Peyer's patch (tissue), 4 donors: ENCODE measurements at places on chromosomes 3 and 15. TPM values are rescaled to one million over a fixed set of nuclear protein-coding genes. Genes with fewer than 3 reads are reported as not detected.

- H3K36me3 ChIP-seq: no peaks in the 10 kb centered on the region
- no peak for DNase-seq
- H3K27ac ChIP-seq: no peak overlapping the region
- H3K4me1 ChIP-seq: no peaks in the 10 kb centered on the region
Measured at GRCh38 chr3:13219902-13220296, 146.7 kb upstream of the IQSEC1 start.

PP2D1 gene
- not detected for total RNA-seq

DNA sequence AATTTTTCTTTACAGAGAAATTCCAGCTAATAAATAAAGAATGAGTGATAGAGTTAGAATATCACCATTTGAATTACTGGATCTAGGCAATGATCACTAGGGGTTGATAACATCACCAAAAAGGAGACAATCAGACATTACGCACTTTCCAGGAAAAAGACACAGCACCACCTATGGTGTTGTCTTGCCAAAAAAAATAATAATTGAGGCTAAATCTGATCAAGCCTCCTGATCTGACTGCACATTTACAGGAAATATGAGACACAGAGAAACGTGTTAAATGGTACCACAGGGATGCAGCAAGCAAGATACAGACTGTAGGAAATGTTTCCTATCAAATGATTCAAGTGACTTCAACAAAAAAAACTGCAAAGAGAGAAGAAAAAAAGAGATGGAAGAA lies 92.8 kb downstream of the EOMES start:
- H3K27ac ChIP-seq: no peak overlapping the region
- no peak overlapping the region for H3K4me3 ChIP-seq
- no peaks in the 10 kb centered on the region for H3K4me1 ChIP-seq
- no peaks in the 10 kb centered on the region for H3K27me3 ChIP-seq
- DNase-seq: no peak

- H3K4me1 ChIP-seq: no peaks in the 10 kb centered on the region
- H3K27me3 ChIP-seq: no peaks in the 10 kb centered on the region
- no peak overlapping the region for H3K27ac ChIP-seq
- no peak for DNase-seq
- H3K36me3 ChIP-seq: no peaks in the 10 kb centered on the region
- H3K4me3 ChIP-seq: no peak overlapping the region
Measured at GRCh38 chr3:69683082-69683806, 56.0 kb upstream of the MITF start.

DNA sequence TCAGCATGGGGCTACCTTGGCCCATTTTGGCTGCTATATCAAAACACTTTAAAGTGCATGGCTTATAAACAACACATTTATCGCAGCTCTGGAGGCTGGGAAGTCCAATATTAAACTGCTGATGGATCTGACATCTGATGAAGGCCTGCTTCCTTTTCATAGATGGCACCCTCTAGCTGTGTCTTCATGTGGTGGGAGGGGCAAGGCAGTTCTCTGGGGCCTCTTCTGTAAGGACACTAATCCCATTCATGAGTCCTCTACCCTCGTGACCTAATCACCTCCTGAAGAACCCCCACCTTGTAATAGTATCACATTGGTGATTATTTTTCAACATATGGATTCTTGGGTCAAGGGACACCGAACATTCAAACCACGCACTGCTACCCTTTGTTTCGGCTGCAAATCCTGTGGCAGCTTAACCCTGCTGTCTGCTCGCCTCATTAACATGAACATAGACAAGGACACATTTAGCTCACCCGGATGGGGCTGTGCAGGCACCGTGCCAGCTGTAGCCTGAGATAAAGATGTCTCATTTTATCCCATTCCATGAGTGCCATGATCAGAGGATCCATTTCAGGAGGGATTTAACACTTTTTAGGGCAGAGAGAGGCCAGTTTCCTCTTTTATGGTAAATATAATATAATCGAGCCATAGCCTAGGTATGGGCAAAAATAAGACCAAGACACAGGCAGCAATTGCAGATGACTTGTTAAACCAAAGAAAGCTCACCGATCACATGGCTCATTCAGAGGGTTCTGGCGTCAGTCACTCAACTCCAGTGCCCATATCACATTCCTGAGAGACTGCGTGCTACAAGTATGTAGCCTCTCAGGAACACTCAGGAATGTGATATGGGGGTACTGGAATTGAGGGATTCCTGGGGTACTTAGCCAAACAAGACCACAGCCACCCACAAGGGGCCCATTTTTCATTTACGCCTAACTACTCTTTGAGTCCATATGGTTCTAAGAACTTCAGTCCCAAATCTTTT lies 251.1 kb upstream of the ST8SIA2 start:
- H3K36me3 ChIP-seq: no peaks in the 10 kb centered on the region
- H3K27ac ChIP-seq: no peak overlapping the region
- no peaks in the 10 kb centered on the region for H3K27me3 ChIP-seq
- no peak for DNase-seq

DNA sequence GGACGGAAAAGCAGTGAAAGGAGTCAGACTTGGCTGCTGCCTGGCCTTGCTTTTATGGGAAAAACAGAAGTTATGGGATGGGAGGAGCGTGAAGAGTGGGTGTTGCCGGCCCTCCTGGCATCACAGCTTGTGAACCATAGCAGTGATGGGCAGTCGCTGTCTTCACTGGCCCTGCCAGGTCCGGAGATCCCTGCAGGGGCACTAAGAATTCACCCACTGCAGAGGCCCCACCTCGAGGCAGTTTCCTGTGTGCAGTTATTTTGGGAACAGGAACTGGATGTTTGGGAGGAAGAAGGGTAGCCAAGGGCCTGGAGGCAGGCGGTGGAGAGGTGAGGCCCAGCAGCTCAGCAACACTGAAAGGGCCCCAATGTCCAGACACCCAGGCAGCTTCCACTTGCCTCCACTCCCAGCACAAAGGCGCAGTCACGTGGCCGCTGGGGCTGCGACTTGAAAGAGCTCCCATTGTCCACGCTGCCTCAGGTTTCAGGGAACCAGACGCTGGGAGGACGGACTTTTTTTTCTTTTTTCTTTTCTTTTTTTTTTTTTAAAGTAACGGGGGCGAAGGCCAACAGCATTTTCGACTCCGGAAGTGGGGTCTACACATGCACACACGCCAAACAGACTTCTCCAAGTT lies 255.6 kb downstream of the ZNF621 start:
- no peak for DNase-seq
- no peaks in the 10 kb centered on the region for H3K36me3 ChIP-seq
- H3K4me3 ChIP-seq: no peak overlapping the region
- H3K27ac ChIP-seq: peak overlapping the region; percentile 73

IREB2 gene
- 43.7 TPM for total RNA-seq

DNA sequence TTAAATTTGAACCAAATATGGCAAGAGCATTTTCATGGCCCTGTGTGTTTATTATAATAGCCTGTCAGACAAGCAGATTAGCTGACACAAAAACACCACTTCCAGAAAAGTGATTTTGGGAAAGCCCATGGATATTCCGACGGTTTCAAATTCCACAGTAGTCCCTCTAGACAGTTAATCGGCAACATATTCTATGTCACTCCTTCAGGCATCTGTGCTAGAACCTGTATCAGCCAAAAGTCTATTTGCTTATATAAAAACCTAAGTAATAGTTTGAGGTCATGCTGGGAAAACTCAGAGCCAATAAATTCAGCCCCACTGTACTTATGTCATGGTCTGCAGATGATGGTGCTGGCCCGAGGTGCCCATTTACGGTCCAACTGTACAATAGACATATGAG lies 110.2 kb upstream of the ARHGEF26 start:
- H3K27me3 ChIP-seq: no peaks in the 10 kb centered on the region
- no peaks in the 10 kb centered on the region for H3K4me1 ChIP-seq
- no peaks in the 10 kb centered on the region for H3K36me3 ChIP-seq
- DNase-seq: no peak

DNA sequence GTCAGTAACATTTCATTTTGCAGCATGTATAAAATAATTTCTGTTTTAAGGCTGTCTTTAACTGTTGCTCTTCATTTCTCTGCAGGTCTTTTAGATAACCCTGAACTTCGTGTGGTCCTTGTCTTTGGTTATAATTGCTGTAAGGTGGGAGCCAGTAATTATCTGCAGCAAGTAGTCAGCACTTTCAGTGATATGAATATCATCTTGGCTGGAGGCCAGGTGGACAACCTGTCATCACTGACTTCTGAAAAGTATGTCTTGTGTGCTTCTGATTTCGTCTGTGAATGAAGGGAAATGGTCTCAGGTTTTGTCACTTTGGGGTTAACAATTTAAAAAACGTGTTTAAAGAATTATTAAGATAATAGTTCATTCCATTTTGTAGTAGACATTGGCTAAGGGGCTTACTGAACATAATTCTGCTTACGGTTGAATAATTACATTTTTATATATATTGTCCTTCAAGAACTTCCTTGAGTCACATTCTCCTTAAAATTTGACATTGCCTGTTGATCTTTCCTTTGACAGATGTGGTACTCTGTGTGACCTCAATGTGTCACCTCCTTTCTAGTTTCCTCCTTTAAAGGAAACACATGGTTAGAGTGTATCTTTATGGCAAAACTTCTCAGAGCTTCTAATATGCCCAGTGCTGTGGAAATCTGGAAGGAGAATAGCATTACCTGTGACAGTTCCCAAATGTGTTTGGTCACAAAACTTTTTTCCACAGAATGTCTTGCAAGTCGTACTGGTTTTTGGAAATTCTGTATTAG lies 26.3 kb downstream of the FBXO22 start:
- H3K36me3 ChIP-seq: no peaks in the 10 kb centered on the region
- no peak overlapping the region for H3K4me3 ChIP-seq
- no peak overlapping the region for H3K27ac ChIP-seq
- no peak for DNase-seq
- no peaks in the 10 kb centered on the region for H3K4me1 ChIP-seq
- no peaks in the 10 kb centered on the region for H3K27me3 ChIP-seq

DNA sequence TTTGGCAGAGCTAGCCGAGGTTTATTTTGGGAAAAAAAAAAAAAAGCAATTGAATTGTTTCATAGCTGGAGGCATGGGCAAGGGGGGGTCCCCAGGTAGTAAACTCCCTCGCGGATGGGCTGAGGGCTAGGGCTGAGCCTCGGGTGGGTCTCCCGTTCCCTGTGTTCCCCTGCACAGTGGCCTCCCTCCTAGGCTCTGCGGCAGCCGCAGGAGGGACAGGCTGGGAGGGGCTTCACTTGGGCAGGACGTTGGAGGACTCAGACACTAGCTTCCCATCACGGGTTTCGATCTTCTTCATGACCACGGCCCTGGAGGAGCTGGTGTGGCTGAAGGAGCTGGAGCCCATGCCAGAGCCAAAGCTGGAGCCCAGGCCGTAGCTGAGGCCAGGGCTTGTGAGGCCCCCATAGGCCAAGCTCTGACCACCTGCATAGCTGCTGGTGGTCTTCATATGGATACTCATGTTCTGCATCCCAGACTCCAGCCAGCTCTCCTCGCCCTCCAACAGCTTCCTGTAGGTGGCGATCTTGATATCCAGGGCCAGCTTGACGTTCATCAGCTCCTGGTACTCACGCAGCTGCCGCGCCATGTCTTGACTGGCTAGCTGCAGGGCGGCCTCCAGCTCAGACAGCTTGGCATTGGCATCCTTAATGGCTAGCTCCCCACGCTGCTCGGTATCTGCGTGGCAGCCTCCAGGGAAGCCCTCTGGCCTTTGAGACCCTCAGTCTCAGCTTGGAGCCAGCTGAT lies 64.0 kb upstream of the CDAN1 start:
- no peaks in the 10 kb centered on the region for H3K27me3 ChIP-seq
- no peaks in the 10 kb centered on the region for H3K36me3 ChIP-seq
- H3K27ac ChIP-seq: no peak overlapping the region
- DNase-seq: no peak
- no peak overlapping the region for H3K4me3 ChIP-seq
- no peaks in the 10 kb centered on the region for H3K4me1 ChIP-seq

GRCh38 chr3:4745235-4745610 lies 234.0 kb upstream of the BHLHE40 start:
- peaks cover 10% of the 10 kb centered on the region for H3K4me1 ChIP-seq
- H3K27me3 ChIP-seq: no peaks in the 10 kb centered on the region
- no peak overlapping the region for H3K4me3 ChIP-seq
- no peak for DNase-seq
- H3K27ac ChIP-seq: no peak overlapping the region

GRCh38 chr3:146117406-146118285 lies 43.3 kb downstream of the PLOD2 start:
- no peak for DNase-seq
- H3K36me3 ChIP-seq: no peaks in the 10 kb centered on the region
- no peak overlapping the region for H3K27ac ChIP-seq
- no peak overlapping the region for H3K4me3 ChIP-seq
- H3K27me3 ChIP-seq: no peaks in the 10 kb centered on the region
- no peaks in the 10 kb centered on the region for H3K4me1 ChIP-seq

GRCh38 chr3:102737353-102737752 lies 302.5 kb downstream of the ZPLD1 start:
- no peaks in the 10 kb centered on the region for H3K36me3 ChIP-seq
- H3K27me3 ChIP-seq: no peaks in the 10 kb centered on the region

EPHB1 gene
- total RNA-seq: 0.83 TPM

DNA sequence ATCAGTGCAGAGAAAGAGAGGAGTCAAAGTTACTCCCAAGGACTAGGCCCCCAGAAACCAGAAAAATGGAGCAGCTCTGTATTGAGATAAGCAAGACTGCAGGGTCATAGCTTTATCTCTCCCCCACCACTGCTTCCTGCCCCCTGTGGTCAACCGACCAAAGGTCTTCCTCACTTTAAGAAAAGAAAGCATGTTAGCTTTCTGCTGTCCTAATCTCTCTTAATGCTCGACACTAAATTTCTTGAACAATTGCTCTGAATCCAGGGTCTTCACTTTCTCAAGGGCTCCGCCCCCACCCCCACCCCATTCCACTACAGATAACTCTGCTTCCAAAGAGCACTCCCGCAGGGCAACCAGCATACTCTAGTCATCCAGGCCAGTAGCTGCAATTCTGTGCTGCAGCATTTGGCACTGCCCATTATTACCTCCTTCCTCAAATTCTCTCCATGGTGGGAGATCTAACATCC lies 31.9 kb downstream of the TNIK start:
- no peaks in the 10 kb centered on the region for H3K27me3 ChIP-seq
- no peak for DNase-seq
- H3K36me3 ChIP-seq: no peaks in the 10 kb centered on the region
- H3K4me1 ChIP-seq: no peaks in the 10 kb centered on the region

- no peaks in the 10 kb centered on the region for H3K36me3 ChIP-seq
- no peaks in the 10 kb centered on the region for H3K27me3 ChIP-seq
- peak; percentile 85 for DNase-seq
Measured at GRCh38 chr3:14847613-14848541, 29.1 kb downstream of the FGD5 start.

GRCh38 chr15:91219206-91219605 lies 119.1 kb downstream of the SV2B start:
- H3K27me3 ChIP-seq: no peaks in the 10 kb centered on the region
- no peaks in the 10 kb centered on the region for H3K36me3 ChIP-seq
- DNase-seq: no peak
- H3K27ac ChIP-seq: no peak overlapping the region
- no peak overlapping the region for H3K4me3 ChIP-seq

- no peaks in the 10 kb centered on the region for H3K27me3 ChIP-seq
- H3K36me3 ChIP-seq: no peaks in the 10 kb centered on the region
- H3K4me3 ChIP-seq: no peak overlapping the region
- DNase-seq: no peak
Measured at GRCh38 chr15:66108483-66109265, 144.9 kb downstream of the MEGF11 start.

- no peak overlapping the region for H3K4me3 ChIP-seq
- no peaks in the 10 kb centered on the region for H3K4me1 ChIP-seq
- peak overlapping the region; percentile 21 for H3K27ac ChIP-seq
- no peaks in the 10 kb centered on the region for H3K36me3 ChIP-seq
- peak; percentile 51 for DNase-seq
- H3K27me3 ChIP-seq: no peaks in the 10 kb centered on the region
Measured at GRCh38 chr3:43214616-43215015, 71.7 kb upstream of the SNRK start.

BDH1 gene
- 204 TPM for total RNA-seq
